ENCODE measurements at places on chromosomes 4 and X.

DNA sequence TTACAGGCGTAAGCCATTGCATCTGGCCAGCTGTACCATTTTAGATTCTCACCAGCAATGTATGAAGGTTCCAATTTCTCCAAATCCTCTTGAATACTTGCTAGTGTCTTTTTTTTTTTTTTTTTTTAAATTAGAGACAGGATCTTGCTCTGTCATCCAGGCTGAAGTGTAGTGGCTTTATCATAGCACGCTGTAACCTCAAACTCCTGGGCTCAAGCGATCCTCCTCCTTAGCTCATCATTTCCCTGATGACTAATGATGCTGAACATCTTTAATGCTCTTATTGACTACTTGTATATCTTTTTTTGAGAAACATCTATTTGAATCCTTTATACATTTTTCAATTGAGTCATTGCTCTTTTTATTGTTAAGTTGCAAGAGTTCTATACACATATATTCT lies 40.3 kb downstream of the HDAC8 start:
- DNase-seq, result no peak

GRCh38 chr4:81913427-81913879 lies 441.7 kb upstream of the RASGEF1B start:
- peak; percentile 26 for DNase-seq

DNA sequence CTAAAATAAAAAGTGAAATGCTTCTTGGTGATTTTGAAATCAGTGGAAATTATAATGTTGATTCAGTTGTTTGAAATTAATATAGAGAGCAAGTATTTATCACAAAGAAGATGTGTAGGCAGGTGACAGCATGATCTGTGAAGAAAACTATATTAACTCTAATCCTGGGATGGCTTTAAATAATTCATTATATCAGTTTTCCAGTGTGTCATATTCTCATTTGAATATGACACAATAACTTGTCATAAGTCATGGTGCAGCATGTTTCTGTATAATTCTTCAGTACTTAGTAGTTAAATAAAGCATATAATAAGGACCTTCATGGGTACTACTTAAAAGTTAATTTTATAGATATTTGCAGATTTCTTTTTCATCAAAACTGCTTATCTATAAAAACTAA lies 573.6 kb downstream of the INPP4B start:
- DNase-seq, result no peak

GRCh38 chr4:28686618-28687017 lies 1826.0 kb downstream of the STIM2 start:
- DNase-seq, result no peak

- DNase-seq, result no peak
Observed at GRCh38 chr4:2867758-2868491, 24.3 kb downstream of the ADD1 start.

DNA sequence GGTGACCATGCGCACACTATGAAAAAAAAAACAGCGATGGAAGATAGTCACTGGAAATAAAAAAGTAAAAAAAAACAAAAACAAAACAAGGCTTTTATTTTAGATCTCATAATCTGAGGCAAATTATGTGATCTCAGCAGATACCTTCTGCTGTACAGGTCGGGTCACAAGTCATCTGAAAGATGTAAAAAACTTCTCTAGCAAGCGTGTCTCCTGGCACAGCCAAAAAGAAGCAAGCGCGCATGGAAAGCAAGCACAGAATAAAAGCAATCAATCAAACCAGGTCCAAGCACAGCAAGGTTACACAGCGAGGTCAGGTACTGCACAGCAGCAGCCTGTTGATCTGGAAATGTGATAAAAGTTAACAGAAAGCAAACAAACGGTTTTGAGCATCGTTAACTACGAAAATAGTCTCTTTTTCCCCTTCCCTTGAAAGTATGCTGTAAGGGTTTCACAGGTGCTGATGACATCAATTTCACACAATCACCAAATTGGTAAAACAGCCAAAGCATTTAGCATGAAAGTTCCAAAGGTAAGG lies 79.3 kb upstream of the MTNR1A start:
- DNase-seq, result no peak

DNA sequence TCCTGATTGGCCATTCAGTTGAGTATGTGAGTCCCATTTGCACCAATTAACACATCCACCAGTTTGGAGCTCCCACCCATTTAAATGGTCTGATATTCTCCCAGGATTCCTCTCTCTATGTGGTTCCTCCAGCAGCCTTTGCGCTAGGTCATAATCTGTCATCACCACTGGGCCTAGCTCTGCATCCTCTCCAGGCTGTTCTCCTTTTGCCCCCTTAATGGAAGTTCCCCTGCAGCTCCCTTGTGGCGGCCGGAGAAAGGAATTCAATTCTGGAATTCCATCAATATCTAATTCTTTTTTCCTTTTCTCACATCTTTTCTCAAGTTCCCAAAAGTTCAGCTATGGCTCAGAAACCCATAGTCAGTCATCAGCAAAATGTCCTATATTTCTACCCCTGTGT lies 2184.4 kb upstream of the AGA start:
- DNase-seq, result no peak

DNA sequence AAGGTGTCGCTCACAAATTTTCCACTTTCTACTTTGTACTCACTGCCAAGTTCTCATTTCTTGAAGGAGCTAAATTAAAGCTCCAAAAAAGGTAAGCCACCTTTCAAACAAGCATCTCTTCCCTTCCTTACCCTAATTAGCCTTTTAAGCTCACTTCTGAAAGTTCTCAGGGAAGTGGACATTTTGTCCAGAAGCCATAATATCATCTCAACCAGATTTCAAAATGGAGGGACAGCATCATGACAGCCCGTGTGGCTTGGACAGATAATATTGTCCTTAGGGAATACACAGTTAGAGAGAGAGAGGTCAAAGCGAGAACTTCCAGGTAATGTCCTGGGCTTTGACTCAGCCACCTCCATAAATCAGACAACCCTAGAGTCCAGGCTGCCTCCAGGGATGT lies 93.8 kb upstream of the ANXA3 start:
- no peak for DNase-seq

GRCh38 chrX:138128027-138128671 lies 562.2 kb downstream of the ZIC3 start:
- no peak for DNase-seq

DNA sequence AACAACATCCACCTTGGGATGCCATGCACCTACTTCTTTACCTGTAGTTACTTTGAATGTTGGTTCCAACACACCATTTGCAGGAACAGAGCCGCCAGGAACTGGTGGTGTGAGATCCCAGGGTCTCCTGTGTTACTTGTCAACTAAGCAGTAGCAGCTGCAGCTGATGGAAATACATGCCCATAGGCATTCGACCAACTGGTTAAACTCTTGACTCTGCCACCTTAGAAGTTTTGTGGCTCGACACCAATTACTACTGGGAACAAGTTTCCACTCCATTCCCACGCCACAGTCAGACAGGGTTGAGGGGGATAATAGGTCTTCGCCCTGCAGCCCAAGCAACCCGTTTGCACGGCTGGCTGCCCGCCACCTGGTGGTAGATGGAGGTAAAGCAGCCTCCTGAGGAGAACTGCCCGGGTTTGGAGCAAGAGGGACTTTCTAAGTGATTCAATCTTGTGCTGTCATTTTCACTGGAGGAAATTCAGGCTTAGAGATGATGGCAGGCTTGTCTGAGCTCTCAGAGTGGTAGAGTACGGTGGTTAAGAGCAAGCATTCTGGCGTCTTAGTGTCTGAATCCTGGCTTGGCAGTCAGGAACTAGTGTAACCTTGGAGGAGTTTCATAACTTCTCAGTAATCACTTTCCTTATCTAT lies 119.1 kb upstream of the TRIM2 start:
- DNase-seq, result peak; percentile 58

DNA sequence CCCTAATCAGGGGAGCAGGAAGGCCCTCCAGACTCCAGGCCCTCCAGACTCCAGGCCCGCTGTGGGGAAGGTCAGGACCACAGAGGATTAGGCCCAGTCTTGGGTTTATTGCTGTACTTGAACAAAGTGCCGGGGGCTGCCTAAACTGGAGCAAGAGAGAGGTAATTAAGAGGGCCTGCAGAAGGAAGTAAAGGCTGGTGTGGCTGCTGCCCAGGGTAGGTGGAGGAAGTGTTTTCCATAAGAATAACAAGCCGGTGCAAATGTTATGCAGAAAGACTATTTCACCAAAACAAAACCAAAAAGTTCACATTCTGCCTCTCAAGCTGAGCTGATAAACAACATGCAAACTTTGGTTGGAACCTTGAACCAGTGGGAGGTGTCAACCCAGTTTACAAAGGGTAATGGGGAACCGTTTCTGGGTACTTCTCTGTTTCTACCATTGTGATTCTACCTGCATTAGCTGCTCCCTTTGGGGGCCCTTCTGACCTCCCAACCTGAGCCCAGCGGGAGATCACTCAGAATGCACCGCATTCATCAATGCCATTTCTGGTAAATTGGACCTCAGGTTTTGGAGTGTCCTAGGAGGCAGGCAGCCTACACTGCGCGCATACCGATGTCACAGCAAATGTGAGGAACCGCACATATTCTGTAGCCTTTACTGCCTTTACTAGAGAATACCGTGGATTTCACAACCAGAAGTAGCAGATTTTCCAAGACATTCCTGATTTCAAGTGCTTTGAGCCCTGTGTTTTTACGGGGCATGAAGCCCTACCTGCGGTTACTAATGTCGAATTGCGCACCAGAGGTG lies 59.7 kb upstream of the BCOR start:
- DNase-seq, result no peak

- DNase-seq, result no peak
Observed at GRCh38 chrX:132861076-132861475, 97.4 kb downstream of the HS6ST2 start.

DNA sequence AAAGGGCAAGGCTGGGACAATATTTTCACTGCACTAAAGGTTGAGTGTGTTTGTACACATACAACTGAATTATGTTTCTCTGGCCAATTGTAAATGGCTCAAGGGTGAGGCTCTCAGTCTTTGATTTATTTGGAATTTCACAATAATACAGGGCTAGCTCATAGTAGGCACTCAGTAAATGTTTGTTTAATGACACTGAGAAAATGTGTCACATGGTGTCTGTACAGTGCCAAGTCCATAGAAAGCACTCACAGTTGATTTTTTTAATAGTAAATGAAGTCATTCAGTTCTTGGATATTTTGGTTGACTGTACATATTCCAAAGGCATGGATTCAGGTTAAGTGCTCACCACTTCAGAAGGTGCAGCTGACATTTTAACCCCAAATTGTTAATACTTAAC lies 176.4 kb downstream of the IL1RAPL2 start:
- DNase-seq, result no peak

GRCh38 chr4:25112366-25112994 lies 47.8 kb downstream of the SEPSECS start:
- no peak for DNase-seq

- DNase-seq, result no peak
Observed at GRCh38 chrX:53605004-53605403, 81.5 kb downstream of the HUWE1 start.

DNA sequence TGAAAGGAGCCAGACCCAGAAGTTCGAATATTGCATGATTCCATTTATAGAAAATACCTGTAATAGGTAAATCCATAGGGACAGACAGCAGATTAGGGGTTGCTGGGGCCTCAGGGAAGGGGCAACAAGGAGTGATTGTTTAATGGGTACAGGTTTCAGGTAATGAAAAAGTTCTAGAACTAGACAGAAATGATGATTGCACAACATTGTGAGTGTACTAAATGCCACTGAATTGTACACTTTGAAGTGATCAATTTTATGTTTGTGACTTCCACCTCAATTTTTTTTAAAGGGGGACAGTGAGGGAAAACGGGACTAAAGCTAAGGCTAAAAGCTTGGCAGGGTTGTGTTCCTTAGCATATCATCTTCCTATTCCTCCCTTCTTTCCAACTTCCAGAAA lies 23.5 kb downstream of the ZBTB33 start:
- DNase-seq, result no peak

- DNase-seq, result no peak
Observed at GRCh38 chrX:64205441-64205734, at the start of gene AMER1. AMER1 (minus strand) TSS chrX:64205708; CDS start chrX:64193286, 12,422 bp downstream.

DNA sequence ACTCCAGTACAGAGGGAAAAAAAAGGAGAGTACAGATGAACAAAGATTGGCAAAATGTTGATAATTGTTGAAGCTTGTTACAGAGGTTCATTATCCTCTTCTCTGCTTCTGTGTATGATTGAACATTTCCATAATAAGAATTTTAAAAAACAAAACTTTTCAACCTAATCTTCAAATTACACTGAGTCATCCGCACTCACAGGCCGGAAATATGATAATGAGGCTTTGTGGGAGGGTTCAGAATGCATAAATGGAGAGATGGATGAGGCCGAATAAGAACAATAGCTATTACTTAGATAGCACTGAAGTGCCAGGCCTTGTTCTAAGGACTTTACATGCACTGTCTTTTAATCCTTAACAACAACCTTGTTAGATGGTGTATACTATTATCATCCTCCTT lies 4.6 kb upstream of the ERCC6L start:
- DNase-seq, result no peak

DNA sequence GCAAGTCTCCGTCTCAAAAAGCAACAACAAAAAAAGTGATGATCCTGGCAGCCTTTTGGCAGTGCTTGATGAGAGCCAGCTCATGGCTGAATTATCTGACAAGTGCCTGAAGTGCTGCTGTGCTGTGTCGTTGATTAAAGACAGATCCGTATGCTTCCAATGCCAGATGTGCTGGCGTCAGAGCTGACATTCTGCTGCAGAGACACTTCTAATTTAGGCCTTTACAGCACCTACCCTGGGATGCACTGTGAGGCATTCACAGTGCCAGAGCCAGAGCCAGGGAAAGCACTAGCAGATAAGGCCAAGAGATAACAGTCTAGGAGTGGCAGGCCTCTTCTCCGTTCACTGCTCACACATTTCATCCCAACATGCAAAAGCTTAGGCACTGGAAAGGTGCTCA lies 995.5 kb downstream of the RAB28 start:
- no peak for DNase-seq

DNA sequence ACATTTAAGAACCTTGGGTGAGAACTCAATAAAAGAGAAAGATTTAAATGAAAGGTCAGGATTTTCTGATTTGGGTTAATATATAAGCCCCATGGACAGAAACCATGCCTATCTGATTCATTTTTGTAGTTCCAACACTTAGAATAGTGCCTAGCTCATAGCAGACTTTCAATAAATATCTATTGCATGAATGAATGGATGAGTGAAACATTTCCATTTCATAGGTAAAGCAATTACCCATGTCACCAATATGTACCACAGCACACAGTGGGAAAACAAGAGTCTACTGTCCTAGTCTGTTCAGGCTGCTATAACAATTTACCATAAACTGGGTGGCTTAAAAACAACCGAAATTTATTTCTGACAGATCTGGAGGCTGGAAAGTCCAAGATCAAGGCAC lies 63.9 kb upstream of the PTPN13 start:
- no peak for DNase-seq

DNA sequence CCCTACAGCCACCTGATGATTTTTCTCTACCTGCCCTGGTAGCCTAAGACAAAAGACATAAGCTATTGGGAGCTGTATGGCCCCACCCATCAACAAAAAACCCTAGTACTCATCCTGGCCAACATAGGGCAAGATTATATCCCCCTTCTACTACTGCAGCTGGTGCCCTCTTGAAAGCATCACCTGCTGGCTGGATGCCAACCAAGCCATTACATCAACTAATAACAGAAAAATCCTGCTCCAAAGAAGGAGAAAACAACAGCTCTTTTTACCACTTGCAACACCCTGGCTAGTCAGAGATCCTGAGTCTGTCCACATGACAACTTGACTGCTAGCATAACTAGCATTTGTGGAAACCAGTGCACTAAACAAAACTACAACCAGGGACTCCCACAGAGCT lies 43.6 kb upstream of the UPRT start:
- DNase-seq, result no peak

GRCh38 chrX:148416931-148417330 lies 83.5 kb upstream of the AFF2 start:
- no peak for DNase-seq

- DNase-seq, result no peak
Observed at GRCh38 chrX:20325786-20326388, 59.2 kb upstream of the RPS6KA3 start.

- no peak for DNase-seq
Observed at GRCh38 chrX:99184153-99184552, 1225.9 kb downstream of the PCDH19 start.

Measured in HS-27A (cell line).